ENCODE measurements at places on chromosomes 3 and 15. TPM values are rescaled to one million over a fixed set of nuclear protein-coding genes. Genes with fewer than 3 reads are reported as not detected.
A peak's percentile ranks its signal among the peaks of the same experiment; 100 is the strongest.

- H3K27me3 ChIP-seq: no peaks in the 10 kb centered on the region
- no peaks in the 10 kb centered on the region for H3K36me3 ChIP-seq
- H3K4me3 ChIP-seq: no peak overlapping the region
Observed at GRCh38 chr15:61171209-61171608, 57.9 kb downstream of the RORA start.

Gene NPAP1
- 0.07 TPM for total RNA-seq

DNA sequence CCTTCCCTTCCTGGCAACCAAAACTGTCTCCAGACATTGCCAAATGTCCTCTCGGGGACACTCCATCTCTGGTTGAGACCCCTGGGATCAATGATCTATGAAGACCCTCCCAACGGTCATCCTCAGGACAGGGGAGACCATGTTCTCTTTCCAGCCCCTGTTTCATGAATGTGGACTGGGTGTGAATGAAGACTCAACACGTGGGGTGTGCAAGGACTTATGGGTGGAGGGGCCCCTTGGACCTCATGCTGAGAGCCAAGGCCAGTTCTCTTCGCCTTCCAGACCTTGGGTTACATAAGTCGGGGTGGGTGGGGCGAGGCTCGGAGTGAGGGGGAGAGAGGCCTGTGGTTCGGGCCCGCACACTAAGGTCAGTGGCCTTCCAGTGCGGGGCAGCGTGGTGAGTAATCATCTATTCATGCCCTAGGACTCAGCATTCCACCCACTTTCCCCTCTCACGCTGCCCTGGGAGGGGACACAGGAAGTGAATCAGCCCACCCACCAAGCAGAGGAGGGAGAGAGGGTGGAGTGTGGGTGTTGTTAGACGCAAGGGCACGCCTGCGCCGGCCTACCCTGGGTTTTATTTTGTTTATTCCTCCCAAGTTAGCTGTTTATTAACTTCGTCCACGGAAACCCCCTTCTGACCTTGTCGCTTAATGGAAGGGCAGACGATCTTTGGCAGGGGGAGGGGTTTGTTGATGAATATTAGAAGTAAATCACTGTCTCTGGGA lies 6.7 kb downstream of the PAQR5 start:
- DNase-seq: no peak
- H3K27me3 ChIP-seq: no peaks in the 10 kb centered on the region
- no peaks in the 10 kb centered on the region for H3K36me3 ChIP-seq
- H3K4me1 ChIP-seq: no peaks in the 10 kb centered on the region

DNA sequence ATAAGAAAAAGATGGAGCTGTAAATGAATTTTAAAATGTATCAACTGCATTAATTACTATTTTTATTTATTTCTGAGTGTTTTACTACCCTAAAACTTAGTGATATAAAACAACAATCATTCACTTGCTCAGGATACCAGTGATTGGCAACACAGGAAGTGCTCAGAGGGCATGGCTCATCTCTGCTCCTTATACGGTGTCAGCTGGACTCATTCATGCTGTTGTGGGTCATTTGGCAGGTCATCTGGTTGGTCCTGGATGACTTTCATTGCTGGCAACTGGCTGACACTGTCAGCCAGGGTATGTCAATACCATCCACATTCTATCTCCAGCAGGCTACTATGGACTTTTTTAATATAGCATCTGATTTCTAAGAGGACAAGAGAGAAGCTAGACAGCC lies 689.6 kb upstream of the NECTIN3 start:
- no peak overlapping the region for H3K27ac ChIP-seq
- no peak for DNase-seq
- no peaks in the 10 kb centered on the region for H3K4me1 ChIP-seq
- H3K36me3 ChIP-seq: no peaks in the 10 kb centered on the region

- no peak overlapping the region for H3K4me3 ChIP-seq
- H3K27me3 ChIP-seq: no peaks in the 10 kb centered on the region
- H3K36me3 ChIP-seq: peaks cover 31% of the 10 kb centered on the region
- DNase-seq: no peak
- H3K4me1 ChIP-seq: no peaks in the 10 kb centered on the region
Observed at GRCh38 chr3:45946875-45947274, 3.6 kb downstream of the CXCR6 start.

GRCh38 chr3:128149650-128150049 lies 3.6 kb upstream of the EEFSEC start:
- H3K4me1 ChIP-seq: peaks cover 1% of the 10 kb centered on the region
- no peaks in the 10 kb centered on the region for H3K36me3 ChIP-seq
- DNase-seq: no peak
- no peak overlapping the region for H3K4me3 ChIP-seq

GRCh38 chr15:71329497-71330260 lies 214.4 kb downstream of the THSD4 start:
- no peaks in the 10 kb centered on the region for H3K27me3 ChIP-seq
- no peak overlapping the region for H3K27ac ChIP-seq

Gene SCN11A
- 0.10 TPM for total RNA-seq

GRCh38 chr3:194082743-194083636 lies 53.0 kb upstream of the HES1 start:
- H3K4me3 ChIP-seq: no peak overlapping the region
- DNase-seq: no peak
- H3K27me3 ChIP-seq: peaks cover 7% of the 10 kb centered on the region
- no peak overlapping the region for H3K27ac ChIP-seq
- no peaks in the 10 kb centered on the region for H3K36me3 ChIP-seq

GRCh38 chr3:84275532-84275931 lies 683.3 kb upstream of the CADM2 start:
- H3K27me3 ChIP-seq: no peaks in the 10 kb centered on the region
- no peak for DNase-seq
- H3K36me3 ChIP-seq: no peaks in the 10 kb centered on the region
- H3K4me3 ChIP-seq: no peak overlapping the region
- H3K27ac ChIP-seq: no peak overlapping the region
- no peaks in the 10 kb centered on the region for H3K4me1 ChIP-seq

GRCh38 chr3:13021141-13022114 lies 51.8 kb downstream of the IQSEC1 start:
- no peak overlapping the region for H3K4me3 ChIP-seq
- H3K4me1 ChIP-seq: peaks cover 41% of the 10 kb centered on the region
- no peak for DNase-seq
- H3K36me3 ChIP-seq: no peaks in the 10 kb centered on the region

DNA sequence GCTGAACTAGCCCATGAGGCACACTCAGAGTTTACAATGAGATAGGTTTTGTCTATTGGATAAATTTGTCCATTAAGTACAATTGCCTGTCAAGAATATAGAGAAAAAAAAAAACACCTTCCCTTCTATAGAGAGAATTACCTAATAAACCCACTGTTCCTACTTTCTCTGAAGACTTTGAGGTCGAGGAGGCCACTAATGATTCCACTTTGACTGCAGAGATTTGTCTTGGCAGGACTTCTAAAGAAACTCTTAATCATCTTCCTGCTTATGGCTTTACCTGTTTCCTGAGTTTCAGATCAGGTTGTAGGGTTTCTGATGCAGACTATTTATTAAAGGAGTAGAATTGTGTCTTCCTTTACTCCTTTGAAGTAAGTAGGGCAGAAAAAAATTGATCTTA lies 342.4 kb upstream of the KCNMB2 start:
- DNase-seq: no peak
- no peaks in the 10 kb centered on the region for H3K27me3 ChIP-seq
- H3K36me3 ChIP-seq: no peaks in the 10 kb centered on the region
- no peak overlapping the region for H3K27ac ChIP-seq

Gene C3orf52
- total RNA-seq: 13.1 TPM

Gene ACTC1
- 90.0 TPM for total RNA-seq

DNA sequence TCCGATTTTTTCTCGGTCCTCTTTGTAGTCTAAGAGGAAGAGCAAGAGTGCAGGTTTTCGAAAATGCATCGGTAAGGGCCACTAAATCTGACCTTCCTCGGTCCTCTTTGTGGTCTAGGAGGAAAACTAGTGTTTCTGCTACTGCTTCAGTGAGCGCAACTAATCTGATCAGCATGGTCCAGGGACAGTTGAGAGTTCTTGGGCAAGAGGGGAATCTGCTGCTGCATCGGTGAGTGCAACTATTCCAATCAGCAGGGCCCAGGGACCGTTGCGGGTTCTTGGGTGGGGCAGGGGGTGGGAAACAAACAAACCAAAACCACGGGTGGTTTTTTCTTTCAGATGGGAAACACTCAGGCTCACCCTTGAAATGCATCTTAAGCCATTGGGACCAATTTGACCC lies 10.5 kb upstream of the OSBPL11 start:
- H3K27ac ChIP-seq: no peak overlapping the region
- DNase-seq: no peak
- no peaks in the 10 kb centered on the region for H3K27me3 ChIP-seq
- no peak overlapping the region for H3K4me3 ChIP-seq
- H3K4me1 ChIP-seq: peaks cover 27% of the 10 kb centered on the region

DNA sequence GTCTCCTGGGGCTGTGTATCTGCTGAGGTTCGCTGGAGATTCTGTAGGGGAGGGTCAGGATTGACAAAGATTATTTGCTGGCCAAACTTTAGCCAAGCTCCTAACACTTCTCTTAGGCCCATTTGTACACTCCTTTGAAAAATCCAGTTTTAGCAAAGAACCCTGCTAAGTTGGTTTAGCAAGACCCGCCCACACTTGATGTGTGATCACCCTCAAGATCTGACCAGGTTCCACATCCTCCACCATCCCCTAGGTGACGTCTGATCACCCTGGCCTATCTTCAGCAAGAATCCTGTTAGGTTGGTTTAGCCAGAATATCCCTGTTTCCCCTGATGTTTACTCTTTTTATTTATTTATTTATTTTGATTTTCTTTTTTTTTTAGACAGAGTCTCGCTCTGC lies 14.8 kb upstream of the SLC35G2 start:
- no peak overlapping the region for H3K4me3 ChIP-seq
- H3K27me3 ChIP-seq: no peaks in the 10 kb centered on the region
- no peaks in the 10 kb centered on the region for H3K4me1 ChIP-seq
- H3K27ac ChIP-seq: no peak overlapping the region
- no peak for DNase-seq

DNA sequence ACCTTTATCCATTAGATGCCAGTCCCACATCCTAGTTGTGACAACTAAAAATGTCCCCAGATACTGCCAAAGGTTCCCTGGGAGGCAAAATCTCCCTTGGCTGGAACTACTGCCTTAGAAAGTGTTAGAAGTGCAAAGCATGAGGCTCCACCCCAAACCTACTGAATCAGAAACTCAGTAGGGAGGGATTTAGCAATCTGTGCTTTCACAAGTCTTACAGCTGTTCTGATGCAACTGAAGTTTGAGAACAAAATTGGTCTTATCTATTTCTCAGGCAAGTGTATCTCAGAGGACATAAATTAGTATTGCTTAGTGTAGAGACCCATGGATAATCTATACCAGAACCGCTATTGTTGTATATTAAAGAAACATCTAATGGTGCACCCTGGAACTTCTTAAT lies 70.2 kb downstream of the CLDN1 start:
- no peaks in the 10 kb centered on the region for H3K27me3 ChIP-seq
- H3K27ac ChIP-seq: no peak overlapping the region
- no peak for DNase-seq
- H3K4me3 ChIP-seq: no peak overlapping the region

GRCh38 chr3:9746330-9746729 lies 3.4 kb upstream of the OGG1 start:
- no peak overlapping the region for H3K4me3 ChIP-seq
- H3K27me3 ChIP-seq: no peaks in the 10 kb centered on the region
- H3K27ac ChIP-seq: no peak overlapping the region

DNA sequence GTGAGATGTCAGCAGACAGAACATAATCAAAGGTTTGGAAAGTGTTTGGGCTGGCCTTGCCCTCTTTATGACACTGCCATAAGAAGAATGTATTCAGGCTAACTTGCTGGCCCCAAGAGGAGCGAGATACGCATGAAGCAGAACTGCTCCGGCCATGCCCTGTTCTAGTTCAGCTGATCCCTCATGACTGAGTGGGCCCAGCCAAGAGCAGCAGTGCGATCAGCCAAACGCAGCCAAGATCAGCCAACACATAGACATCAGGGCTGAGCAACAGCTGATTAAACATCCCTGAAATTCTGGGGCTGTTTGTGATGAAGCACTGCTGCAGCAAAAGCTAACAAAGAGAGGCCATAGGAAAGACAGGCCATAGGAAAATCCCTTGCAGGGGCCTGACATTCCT lies 24.1 kb downstream of the POMGNT2 start:
- peak; percentile 17 for DNase-seq
- peaks cover 5% of the 10 kb centered on the region for H3K36me3 ChIP-seq
- no peaks in the 10 kb centered on the region for H3K27me3 ChIP-seq
- no peaks in the 10 kb centered on the region for H3K4me1 ChIP-seq

DNA sequence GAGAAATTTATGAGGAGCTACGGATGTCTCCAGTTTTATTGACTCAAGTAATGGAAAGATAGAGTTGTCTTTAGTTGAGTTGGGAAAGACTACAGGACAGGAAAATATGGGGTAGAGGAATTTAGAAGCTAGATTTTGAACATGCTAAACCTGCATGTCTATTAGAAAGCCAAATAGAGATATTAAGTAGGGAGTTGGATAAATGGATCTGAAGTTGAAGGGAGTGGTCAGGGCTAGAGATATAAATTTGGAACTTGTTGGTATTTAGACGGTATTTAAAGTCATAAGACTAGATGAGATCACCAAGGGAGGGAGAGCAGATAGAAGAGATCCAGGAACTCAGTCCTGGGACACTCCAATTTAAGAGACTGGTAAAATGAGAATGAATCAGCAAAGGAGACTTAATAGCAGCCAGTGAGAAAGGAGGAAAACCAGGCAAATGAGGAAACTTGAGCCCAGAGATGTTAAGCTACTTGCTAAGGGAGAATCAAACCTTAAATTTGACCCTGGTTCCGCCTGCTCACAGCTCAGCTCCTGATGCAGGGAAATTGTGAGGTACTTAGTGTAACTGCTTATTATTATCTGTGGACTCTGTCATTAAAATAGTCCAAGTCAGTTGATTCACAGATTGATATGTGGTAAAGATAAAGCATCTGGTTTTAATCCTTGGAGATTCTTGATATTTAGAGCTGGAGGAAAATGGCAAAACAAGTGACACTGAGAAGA lies 35.8 kb downstream of the ABI3BP start:
- no peak overlapping the region for H3K4me3 ChIP-seq
- DNase-seq: no peak
- H3K27me3 ChIP-seq: no peaks in the 10 kb centered on the region
- H3K27ac ChIP-seq: no peak overlapping the region

- no peak overlapping the region for H3K4me3 ChIP-seq
- DNase-seq: no peak
- no peaks in the 10 kb centered on the region for H3K36me3 ChIP-seq
Observed at GRCh38 chr15:90035095-90035839, 34.1 kb downstream of the ZNF710 start.

Gene FBXO40
- 0.06 TPM for total RNA-seq

Gene GUCA1C
- total RNA-seq: not detected

DNA sequence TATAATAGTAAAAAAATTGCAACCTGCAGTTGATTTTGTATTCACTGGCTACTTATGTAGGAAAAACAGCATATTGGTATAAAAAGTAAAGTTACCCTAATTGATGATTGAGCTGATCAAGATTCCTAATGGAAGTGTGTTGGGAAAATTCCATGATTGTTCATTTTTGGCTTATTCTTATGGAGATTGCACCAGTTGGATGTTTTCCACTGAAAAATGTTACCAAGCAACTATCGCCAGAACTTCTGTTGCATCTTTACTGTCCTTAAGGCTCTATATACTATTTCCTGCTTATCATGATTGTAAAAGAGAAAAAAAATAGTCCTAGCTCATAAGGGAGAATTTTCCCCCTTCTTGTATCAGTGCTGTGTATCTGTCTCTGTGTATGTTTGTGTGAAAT lies 48.6 kb downstream of the SLC25A26 start:
- no peaks in the 10 kb centered on the region for H3K36me3 ChIP-seq
- no peak overlapping the region for H3K4me3 ChIP-seq
- DNase-seq: no peak

- no peak overlapping the region for H3K4me3 ChIP-seq
- no peaks in the 10 kb centered on the region for H3K27me3 ChIP-seq
- DNase-seq: no peak
- H3K4me1 ChIP-seq: no peaks in the 10 kb centered on the region
- H3K27ac ChIP-seq: no peak overlapping the region
Observed at GRCh38 chr3:138186221-138186620, 880 bp upstream of the ARMC8 start.

Gene GOLGA8N
- total RNA-seq: 0.63 TPM

Data from H1 (cell line).